Cerebellum (tissue), 4 donors: ENCODE measurements at places on chromosomes 1 and 21. TPM values are rescaled to one million over a fixed set of nuclear protein-coding genes. Genes with fewer than 3 reads are reported as not detected.

The C8B gene
- total RNA-seq = not detected

The APOBEC4 gene
- not detected for total RNA-seq

The PTGS2 gene
- total RNA-seq = 3.4 TPM

The ST6GALNAC3 gene
- 15.2 TPM for total RNA-seq

The CFHR1 gene
- total RNA-seq = not detected

The WNT3A gene
- 0.45 TPM for total RNA-seq

The ACTL8 gene
- not detected for total RNA-seq

- DNase-seq = no peak
Measured at GRCh38 chr1:157770442-157771043, 6.4 kb downstream of the FCRL2 start.

DNA sequence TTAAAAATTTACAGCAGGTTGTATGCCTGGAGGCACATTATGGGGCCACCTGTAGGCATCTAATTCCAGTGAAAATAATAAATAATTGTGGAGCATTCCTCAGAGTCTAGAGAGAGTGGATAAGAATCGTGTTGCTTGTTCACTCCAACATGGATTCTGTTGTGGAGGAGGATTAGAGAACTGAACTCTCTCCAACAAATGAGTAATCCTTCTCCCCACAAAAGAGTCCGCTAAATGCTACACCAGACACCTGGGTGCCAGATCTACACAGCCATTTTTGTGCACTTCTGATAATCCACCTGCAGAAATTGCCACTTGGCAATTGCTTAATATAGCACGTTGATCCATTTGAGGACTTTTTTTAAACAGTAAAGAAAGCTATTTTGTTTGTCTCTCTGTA, 113.7 kb upstream of the DPYD start:
- no peak for DNase-seq

- DNase-seq = no peak
Measured at GRCh38 chr21:42216726-42217572, 2.0 kb upstream of the ABCG1 start.

GRCh38 chr1:178341261-178341956, 155.4 kb downstream of the CLEC20A start:
- DNase-seq = no peak

- no peak for DNase-seq
Measured at GRCh38 chr21:15009837-15010363, 54.9 kb downstream of the NRIP1 start.

DNA sequence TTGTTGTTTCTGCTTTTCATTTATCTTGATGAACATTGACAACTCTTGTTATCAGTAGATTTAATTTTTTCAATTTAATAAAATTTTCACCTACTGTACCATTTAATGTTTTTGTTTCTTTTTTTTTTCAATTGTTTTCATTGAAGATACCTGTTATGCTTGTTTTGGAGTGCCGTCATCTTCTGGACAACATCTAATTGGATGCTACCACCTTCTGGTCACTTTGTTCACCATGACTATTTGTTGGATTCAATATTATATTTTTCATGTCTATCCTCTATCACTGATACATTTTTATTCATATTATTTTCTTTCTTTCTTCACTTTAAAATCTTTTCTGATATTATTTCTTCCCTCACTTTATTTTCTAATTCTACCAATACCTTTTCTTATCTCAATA, 14.0 kb downstream of the KRTAP21-2 start:
- no peak for DNase-seq

DNA sequence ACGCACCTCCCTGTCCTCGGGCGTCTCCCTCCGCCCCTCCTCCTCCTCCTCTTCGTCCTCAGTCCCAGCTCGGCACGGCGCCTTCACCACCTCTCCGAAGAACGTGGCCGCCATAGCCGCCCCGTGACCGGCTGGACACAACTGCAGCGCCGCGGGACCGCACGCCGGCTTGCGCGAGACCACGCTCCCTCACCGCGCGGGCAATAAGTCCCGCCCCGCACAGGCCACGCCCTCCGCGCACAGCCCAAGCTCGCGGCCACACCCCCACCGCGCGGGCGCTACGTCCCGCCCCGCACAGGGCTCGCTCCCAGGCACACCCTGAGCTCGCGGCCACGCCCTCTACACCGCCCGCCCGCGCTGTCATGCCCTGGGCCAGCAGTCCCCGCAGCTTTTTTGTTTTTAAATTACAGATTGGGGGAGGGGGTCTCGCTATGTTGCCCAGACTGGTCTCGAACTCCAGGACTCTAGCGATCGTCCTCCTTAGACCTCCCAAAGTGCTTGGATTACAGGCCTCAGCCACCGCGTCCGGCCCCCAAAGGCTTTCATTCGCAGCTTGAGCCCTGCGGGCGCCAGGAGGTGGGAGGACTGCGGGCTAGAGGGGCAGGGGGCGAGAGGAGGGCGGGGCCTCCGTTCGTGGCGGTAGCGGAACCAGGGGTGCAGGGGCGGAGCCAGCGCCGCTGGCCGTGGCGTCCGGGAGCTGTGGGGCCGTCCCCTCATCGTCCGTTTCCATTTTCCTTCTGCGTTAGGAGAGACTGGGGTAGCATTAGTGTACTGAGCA, at the start of gene PSMG1:
TSS of gene PSMG1 (minus strand) at position 180 of the 778 bp plus-strand sequence. CDS start at position 114, 66 bp downstream.
- DNase-seq = peak; percentile 91

DNA sequence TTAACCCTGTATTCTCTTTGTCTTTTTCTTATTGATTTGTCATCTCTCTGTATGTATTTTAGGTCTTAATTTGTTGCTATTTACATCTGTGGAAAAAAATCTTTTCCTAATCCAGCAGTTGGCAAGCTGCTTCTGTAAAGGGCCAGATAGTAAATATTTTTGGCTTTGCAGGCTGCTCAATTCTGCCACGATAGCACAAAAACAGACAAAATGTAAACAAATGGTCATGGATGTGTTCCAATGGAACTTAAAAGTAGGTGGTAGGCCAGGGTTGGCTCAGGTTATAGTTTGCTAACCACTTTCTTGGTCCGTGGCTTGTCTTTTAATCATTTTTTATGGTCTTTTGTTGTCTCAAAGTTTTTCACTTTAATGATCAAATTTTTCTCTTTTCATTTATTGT, 371.8 kb downstream of the HHAT start:
- DNase-seq = no peak

DNA sequence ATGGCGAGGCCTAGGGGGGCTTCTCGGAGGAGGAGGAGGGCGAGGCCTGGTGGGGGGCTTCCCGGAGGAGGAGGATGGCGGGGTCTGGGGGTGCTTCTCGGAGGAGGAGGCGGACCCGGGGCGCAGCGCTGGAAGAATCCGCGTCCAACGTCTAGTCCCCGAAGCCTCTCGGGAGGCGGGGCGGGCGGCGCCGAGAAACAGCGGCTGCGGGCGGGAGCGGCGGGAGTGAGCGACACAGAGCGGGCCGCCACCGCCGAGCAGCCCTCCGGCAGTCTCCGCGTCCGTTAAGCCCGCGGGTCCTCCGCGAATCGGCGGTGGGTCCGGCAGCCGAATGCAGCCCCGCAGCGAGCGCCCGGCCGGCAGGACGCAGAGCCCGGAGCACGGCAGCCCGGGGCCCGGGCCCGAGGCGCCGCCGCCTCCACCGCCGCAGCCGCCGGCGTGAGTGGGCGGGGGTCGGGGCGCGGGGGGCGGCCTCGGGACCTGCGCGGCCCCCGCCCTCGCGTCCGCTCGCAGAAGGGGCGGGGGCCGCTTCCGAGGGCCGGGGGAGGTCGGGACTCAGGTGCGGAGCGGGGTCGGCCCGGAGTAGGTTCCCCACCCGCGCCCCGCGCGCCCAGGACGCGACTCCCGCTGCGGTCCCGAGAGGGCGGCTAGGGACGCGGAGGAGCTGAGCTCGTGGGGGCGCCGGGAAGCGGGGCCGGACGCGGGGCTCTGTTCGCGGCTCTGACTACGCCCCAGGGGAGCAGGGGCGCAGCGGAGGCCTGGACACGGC, at the start of gene KLHL17:
TSS of gene KLHL17 (plus strand) at position 222 of the 769 bp plus-strand sequence. CDS start at position 332, 110 bp downstream.
- DNase-seq = peak; percentile 86

DNA sequence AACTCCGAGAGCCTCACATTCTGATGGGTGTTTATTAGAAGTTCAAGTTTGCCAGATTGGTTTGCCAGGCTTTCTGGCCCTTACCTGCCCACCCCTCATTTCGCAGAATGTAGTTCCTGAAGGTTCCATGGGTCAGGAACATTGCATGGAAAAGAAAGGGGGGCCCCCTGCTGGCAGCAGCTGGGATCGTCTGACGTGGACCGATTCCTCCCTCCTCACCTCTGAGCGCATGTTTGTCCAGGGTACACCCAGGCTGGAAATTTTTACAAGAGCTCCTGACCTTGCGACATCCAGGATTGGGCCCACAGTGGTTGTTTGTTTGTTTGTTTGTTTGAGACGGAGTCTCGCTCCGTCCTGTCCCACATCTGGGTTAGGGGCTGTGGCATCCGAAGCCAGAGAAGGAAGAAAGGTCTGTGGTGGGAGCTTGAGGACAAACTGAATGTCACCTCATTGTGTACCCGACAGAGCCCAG, 126.0 kb upstream of the TMEM51 start:
- peak; percentile 65 for DNase-seq

DNA sequence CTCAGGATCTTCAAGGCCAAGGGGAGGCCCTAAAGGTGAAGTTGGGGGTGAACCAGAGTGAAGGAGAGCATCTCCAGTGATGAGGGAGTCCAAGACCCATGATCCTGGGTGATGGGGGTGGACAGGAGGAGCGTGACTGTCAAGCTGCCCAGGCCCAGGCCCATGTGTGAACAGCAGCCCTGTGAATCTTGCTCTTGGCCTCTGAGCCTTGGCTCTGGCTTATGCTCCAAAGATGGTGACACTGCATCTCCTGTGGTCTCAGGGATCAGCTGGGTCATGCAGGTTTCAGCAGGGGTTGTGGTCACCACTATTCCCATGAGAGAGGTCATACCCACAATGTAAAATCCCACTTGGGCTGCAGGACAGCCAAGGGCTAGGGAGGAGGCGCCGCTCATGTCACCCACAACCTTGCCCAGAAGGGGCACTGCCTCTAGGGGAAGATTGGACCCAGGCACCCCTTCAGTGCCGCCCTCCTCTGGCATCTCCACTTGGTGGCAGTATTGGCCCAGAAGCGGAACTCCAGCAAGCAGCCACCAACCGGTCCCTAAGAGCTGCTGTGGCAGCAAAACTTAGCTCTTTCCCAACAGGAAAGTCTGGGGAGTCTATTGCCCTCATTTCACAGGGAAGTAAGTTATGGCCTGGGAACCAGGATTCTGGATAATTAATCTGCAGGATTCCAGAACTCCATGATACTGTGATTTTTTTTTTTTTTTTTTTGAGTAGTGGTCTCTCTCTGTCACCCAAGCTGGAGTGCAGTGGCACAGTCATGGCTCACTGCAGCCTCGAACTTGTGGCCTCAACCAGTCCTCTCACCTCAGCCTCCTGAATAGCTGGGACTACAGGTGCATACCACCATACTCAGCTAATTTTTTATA, 7.5 kb upstream of the WNT3A start:
- no peak for DNase-seq

GRCh38 chr1:74857676-74858075, 124.7 kb downstream of the TYW3 start:
- DNase-seq = no peak

DNA sequence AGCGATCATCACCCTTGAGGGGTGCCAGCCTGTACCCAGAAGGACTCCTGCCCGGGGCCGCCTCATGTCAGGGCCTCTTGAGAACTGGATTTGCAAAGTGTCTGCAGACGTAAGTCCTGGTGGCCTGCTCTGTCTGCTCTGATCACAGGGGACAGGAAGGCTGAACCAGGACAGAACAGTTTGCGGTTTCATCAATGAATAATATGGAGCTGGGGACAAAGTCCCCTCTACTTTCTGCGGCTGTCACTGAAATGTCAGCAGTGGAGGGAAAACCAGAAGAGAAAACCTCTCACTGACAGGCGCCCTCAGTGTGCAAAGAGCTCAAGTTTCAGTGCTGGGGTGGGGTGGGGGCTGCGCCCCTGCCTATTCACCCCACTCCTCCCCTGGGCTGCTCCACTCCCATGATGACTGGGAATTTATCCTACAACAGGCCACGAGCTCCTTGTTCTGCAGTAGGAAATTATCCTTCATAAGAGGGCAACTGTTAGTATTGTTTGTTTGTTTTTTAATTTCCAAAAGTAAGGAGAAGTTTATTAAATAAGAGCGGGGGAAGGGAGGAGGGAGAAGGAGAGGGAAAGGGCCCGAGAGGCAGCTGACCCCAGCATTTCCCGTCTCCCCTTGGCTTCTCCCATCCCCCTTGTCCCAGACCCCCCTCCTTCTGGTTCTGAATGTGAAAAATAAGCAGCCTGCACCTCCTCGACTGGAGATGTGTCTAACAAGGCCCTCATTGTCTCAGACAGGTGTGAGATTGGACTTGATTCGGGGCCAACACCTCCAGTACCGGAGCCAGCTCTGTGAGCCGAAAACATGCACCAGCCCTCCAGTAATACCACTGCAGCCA, 149.2 kb downstream of the CLIC6 start:
- no peak for DNase-seq

DNA sequence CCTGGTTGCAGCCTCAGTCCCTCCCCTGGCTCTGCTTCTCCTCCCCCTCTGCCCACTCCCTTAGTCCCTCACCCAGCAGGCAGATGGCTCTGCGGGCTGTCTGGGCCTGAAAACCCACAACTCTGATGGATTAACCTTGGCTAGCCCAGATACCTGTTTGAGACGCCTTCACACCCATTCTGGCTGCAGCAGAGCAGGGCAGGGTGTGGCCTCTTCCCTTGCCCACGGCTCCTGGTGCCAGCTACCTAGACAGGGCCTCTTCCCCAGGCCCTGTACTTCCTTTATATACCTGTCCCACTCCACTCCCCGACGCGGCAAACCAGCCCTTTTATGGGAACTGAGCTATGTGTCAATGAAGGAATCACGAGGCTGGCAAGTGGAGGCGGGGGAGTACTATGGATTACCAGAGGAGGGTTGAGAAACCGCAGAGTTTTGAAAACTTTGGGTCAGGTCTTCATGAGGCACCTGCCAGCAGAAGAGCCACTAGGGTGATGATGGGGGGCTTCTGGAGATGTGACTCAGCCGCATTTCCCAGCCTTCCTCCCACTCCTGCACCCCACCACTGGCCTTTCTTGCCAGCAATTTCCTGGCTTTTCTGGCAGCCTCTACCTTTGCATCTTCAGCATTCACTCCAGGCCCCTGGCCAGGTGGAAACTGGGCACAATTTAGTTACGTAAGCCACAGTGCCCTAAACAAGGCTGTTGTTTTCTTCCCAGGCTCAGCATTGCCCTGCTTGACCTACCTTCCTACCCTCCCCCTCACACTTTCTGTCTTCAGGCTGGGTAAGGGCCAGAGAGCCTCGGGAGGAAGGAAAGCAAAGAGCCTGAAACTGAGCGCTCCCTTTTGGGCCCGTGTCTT, at the start of gene CHI3L1:
TSS of gene CHI3L1 (minus strand) at position 259 of the 858 bp plus-strand sequence. CDS start at position 178, 81 bp downstream.
- peak; percentile 61 for DNase-seq

- DNase-seq = no peak
Measured at GRCh38 chr1:241724741-241725356, 72.8 kb downstream of the WDR64 start.

DNA sequence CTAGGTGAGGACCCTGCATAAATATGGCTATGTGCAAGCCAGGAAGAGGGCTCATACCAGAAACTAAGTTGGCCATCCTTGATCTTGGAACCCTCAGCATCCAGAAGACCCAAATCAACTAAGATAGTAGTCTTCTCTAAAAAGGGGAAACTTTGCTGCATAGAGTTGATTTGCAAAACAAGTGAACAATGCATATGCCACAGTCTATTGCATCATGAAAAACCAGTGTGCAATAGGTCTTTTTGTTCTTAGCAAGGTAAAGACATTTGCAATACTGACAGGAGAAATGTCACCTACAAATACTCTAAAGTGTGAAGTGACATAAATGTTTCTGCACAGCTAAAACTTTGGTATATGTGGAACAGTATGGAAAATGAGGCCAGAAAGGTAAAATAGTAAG, 2.0 kb upstream of the IFI16 start:
- DNase-seq = no peak
